ENCODE measurements at places on chromosomes 13 and 19.

DNA sequence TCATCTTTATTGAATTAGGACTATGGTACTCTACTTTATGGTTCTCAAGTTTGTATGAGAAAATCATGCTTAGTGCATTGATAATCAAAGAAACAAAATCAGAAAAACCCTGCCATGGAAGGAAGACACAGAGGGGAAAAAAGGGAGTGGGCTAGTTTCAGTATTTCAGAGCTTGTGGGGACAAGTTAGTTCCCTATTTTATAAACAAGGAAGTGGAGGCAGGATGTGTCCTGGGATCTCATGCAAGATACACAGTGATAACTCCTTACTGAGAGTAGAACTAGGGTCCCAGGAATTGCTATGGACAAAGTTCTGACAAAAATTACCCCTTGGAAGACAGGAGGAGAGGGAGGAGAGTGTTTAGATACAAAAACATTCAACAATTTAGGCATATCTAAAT is 1277.3 kb downstream of the UQCRFS1 start:
- DNase-seq, result no peak

- no peak for DNase-seq
Observed at GRCh38 chr13:99894105-99894839, 77.3 kb downstream of the ZIC5 start.

- DNase-seq, result no peak
Observed at GRCh38 chr19:42427313-42427712, at the start of gene LIPE. Gene LIPE, minus strand, starts transcription at chr19:42427388. Its CDS starts 239 bp downstream, at chr19:42427149.

DNA sequence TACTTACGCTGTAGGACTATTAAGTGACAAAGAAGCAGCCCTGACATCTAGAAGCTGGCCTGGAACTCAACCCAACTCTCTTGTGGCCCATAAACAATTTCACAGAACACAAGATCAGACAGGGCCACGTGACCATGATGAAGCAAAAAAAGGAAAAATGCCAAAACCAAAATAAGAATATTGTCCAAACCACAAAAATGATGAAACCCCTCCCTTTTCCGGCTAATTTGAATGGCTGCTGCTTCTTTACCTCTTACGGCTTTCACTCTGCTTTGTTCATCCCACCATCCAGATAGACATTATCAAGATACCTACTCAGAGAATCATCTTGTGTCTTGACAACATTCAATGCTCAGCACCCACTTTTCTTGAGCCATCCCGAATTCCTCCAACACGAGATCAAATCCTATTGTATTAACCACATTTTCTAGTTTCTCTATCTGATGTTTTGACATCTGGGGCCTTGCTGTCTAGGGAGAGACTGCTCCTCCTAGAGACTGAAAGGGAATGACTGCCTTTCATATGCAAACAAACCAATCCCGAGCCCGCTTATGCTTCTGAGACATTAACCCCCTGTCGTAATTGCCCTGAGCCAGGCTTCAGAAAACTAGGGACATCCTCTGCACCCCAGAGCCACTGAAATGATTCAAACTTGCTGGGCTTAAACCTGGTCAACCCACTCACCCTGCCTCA is 186.3 kb downstream of the TDRD3 start:
- DNase-seq, result no peak

All from GM06990 (cell line).